ENCODE measurements at places on chromosomes 11 and 22.
A peak's percentile ranks its signal among the peaks of the same experiment; 100 is the strongest.

DNA sequence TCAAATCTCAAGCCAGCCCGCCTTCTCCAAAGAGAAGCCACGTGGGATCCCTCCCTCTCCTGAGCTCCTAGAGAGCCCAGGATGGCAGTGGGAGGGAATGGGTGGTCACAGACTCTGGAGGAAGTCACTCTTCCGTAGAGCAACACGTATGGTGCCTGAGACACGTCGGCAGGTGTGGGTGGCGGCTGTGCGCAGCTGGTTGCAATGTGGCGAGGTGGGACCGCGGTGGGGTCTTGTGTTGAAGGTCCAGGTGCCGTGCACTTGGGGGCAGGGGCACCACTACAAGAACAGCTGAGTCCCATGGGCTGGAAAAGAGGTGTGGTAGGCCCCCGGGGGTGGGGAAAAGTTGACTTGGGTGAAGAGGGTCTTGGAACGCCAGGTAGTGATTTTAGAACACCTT is 13.4 kb upstream of the CCND1 start:
- no peak for DNase-seq

GRCh38 chr11:68266121-68266891 is 5.5 kb downstream of the C11orf24 start:
- no peak for DNase-seq

- no peak for DNase-seq
Measured at GRCh38 chr11:120425527-120425926, 86.0 kb upstream of the GRIK4 start.

- DNase-seq = no peak
Measured at GRCh38 chr11:18540207-18541009, 13.7 kb upstream of the TSG101 start.

DNA sequence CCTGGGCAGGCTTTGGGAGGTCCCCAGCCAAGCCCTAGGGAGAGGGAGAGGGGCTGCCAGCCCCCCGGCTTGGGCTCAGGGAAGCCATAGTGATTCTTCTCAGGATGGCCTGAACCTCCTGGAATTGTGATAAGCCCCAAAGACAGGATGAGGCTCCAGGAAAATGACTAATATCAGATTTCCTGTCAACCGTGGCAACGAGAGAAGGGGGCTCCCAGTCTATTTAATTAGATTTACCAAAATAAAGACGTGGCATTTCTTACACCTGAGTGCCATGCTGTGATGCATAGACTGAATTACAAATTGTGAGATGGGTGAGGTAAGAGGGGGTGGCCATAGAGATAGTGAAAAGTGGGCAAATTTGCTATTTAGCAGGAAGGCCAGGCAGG is 20.4 kb downstream of the SERPINH1 start:
- DNase-seq = no peak

GRCh38 chr11:64887757-64888405 is 9.5 kb upstream of the EHD1 start:
- DNase-seq = no peak

DNA sequence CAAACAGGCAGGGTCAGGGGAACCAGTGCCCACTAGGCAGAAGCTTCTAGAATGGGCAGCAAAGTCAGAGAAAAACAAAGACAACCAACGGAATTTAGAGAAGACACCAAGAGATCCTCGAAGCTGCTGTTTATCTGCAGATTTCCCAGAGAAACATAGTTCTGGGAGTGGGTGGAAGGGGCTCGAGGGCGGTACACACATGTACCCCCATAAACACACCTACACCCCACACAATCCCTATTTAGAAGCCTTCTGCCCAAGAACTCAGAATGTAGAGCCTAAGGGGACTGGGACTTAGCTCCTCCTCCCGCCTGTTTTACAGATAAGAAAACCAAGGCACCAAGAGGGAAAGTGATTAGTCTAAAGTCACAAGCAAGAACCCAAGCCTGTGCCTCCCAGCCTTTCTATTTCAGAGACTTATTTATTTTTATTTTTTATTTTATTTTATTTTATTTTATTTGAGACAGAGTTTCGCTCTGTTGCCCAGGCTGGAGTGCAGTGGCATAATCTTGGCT is 6.4 kb downstream of the NPTXR start:
- no peak for DNase-seq

GRCh38 chr11:36618363-36619047 is 20.5 kb upstream of the RAG2 start:
- DNase-seq = no peak

DNA sequence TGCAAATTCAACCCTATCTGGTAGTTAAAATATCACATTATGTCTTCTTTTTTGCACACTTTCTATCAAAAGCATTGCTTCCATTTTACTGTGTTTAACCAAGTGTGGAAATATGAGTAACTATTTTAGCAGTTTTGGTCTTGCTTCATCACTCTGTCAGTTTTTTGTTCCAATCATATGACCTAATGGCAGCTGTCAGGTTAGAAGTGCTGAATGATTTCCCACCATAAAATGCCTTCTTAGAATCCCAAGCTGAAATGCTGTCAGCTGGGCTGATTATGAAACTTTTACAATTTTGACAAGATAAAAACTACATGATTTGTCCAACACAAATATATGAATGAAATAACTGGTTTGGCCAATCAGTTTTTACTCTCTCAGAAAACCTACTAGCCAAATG is 1654.6 kb upstream of the RAG2 start:
- DNase-seq = no peak

GRCh38 chr11:3008746-3009336 is 16.7 kb upstream of the NAP1L4 start:
- no peak for DNase-seq

DNA sequence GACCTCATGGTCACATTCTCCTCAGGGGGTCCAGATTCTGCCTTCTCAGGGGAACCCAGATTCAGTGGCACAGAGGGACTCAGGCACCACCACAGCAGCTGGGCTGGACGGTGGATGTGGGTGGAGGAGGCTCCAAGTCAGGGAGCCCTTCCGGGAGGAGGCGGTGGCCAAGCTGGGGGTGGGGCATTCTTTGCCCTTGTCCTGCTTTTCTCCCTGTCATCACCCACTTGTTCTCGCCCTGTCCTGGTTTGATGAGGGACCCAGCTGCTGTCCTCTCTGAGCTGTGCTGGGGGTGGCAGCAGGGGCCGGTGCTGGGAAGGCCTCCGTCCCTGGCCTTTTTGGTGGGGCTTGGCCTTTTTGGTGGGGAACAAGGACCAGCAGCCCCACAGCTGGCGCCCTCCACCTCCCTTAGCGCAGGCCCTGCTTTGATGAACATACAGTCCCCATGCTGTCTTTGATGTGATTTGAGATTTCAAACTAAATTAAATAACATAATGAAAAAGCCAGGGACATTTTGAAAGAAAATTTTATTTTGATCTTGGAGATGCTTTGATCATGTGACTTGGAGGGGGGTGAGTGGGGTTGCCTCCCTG is 1168.2 kb downstream of the BRD1 start:
- DNase-seq = no peak

- DNase-seq = no peak
Measured at GRCh38 chr11:72088076-72088808, 7.6 kb downstream of the LRRC51 start.

GRCh38 chr11:45857961-45858474 is 10.7 kb downstream of the CRY2 start:
- DNase-seq = peak; percentile 53

DNA sequence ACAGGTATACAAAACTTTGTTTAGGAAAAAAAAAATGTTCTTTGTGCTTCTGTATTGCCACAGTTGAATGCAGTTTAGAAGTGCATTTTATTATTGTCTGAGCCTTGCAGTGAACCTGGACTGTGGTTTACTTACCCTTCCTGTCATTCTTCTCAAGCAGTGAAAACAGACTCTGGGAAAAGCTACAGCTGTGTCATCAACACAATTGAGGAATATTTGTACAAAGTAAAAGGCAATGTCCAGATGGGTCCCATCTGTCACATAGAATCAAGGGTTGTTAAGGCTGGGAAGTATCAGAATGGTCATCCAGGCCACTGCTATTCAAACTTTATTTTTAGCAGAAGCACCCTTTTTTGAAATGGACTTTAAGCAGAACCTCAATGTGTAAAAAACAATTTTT is 73.3 kb downstream of the TRIM44 start:
- no peak for DNase-seq

GRCh38 chr22:45861259-45861658 is 115.7 kb downstream of the WNT7B start:
- DNase-seq = no peak

GRCh38 chr22:20968281-20968977 is 1.4 kb downstream of the AIFM3 start:
- DNase-seq = no peak

GRCh38 chr11:128728767-128729587 is 35.1 kb downstream of the FLI1 start:
- DNase-seq = no peak

GRCh38 chr11:107973641-107974040 is 35.1 kb upstream of the CUL5 start:
- no peak for DNase-seq

- no peak for DNase-seq
Measured at GRCh38 chr22:49503321-49503720, 324.4 kb downstream of the BRD1 start.

DNA sequence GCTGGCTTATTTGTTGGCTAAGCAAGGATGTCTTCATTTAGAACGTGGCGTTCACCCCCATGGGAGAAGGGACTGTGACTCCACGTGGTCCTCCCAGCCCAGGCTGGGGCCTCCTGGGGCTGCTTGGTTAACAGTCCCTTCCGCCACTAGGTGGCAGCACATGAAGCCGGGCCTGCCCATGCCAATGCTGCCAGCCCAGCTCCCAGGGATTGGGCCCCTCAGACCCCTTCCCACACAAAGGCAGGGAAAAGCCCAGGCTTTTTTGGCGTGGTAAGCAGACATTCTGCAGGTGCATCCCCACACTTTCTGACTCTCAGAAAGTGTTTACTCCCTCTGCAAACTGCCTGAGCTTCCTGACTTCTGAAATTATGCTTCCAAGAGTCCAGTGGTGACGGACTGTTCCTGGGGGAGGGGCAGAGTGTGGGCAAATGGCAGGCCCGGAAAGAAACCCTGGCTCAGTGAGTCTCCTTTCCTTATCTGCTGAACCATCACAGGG is 3.1 kb downstream of the CBX6 start:
- DNase-seq = peak; percentile 67

DNA sequence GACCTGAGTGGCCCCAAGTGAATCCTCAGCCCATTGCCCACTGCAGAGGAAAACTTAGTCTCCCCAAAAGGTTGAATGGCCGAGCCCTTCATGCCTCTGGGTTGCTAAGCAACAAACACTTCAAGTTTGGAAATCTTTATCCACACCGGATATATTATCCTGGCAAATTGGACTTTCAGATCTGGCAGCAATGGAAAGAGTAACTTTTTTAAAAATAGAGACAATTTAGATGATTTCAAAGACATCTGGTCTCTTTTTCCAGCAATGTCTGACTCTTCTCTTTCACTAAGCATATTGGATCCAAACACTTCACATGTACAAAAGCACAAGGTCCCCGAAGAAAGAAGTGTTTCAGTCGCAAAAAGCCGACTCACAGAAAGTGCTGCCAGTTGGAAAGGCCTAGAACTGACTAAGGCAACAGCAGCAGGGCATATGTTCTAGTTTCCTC is 505.3 kb downstream of the SOX6 start:
- no peak for DNase-seq

- DNase-seq = no peak
Measured at GRCh38 chr22:19522881-19523239, 1.4 kb downstream of the CLDN5 start.

DNA sequence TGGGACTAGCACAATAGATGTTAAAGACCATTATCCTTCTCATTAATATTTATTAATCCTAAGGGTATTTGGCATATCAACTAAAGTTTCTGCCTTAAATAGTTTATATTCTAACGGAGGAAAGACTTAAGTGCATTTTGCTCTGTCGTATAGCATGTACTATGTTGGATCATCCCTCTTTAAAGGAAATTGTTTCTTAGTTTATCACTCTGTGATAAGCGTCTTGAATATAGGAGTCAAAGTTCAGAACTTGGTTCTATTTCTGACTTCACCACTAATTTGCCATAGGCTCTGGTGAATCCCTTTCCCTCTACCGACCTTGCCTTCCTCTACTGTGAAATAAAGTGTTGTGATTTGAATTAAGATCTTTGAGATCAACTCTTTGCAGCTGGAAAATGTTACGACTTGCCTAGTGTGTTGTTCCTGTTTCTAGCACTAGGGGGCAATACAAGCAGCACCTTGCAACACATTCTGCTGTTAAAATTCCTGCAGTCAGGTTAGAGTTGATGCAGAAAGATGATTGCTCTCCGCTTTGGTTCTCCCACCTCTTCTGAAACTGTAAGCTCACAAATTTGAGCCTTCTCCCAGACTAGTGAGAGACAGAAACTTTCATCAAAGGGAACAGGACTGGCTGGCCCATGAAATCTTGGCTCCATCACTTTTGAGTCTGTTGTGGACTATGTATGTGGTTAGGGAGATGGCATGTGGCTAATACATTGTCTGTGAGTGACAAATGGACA is 27.8 kb upstream of the ZNRF3 start:
- DNase-seq = peak; percentile 25

GRCh38 chr11:84480131-84480530 is 1147.0 kb downstream of the DLG2 start:
- no peak for DNase-seq

DNA sequence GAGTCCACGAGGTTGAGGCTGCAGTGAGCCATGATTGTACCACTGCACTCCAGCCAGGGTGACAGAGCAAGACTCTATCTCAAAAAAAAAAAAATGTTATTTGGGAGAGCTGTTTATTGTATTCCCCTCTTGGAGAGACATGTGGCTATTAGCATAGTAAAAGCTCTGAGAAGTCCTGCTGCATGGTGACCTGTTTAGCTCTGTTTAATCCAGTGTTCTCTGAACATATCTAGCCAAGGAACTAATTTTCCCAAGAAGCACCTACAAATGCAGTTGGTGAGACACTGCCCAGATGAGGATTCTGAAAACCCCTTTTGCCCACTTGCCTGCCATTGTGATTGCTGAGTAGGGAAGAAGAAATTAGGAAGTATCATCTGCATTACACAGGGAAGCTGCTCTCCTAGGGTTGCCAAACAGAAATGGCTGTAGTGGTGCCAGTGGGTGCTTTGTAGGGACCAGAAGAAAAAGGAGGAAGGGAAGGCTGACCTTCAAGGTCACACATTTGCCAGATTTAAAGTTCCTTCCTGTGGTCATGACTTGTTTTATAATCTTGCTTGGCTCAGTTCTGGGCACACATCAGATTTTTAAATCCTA is 15.7 kb downstream of the TIMP3 start:
- no peak for DNase-seq

- no peak for DNase-seq
Measured at GRCh38 chr11:46678741-46679130, 21.7 kb downstream of the ARHGAP1 start.

- peak; percentile 48 for DNase-seq
Measured at GRCh38 chr11:126304457-126305075, 706 bp downstream of the DCPS start.

Measured in amniotic stem cell (primary cell).